Kidney epithelial cell (primary cell): ENCODE measurements at places on chromosomes 1 and 21.

GRCh38 chr1:111453706-111454105, 4.4 kb downstream of the ATP5PB start:
- no peak for DNase-seq

DNA sequence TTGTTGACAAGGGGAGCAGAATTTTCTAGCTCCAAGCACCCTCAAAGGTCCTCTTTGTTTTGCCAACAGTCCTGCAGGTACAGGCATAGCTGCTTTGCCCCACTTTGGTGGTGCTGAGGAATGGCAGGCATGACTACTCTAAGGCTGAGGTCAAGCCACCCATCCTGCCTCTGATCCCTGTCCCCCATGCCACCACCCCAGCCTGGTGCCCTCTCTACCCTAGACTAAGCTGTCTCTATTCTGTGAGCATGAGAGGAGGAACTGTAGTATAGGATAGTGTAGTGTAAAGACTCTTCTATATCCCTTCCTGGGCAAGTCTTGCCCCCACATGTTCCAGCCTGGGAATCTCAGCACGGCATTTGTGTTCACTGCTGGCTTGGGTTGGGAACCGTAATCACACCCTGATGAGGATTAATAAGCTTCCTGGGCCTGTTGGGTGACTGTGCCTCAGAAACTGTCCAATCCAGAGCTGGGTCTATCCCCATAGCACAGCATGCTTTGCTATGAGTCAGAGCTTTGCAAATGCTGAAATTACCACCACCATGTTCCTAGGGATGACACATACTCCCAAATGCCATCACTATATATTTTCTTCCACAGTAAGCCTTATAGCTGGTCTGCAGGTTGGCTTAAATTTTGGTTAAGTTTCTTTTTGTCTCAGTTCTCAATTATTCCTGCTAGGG, 105.7 kb upstream of the PPP2R5A start:
- DNase-seq, result peak; percentile 73

GRCh38 chr1:99705385-99705784, 59.5 kb downstream of the PALMD start:
- no peak for DNase-seq

DNA sequence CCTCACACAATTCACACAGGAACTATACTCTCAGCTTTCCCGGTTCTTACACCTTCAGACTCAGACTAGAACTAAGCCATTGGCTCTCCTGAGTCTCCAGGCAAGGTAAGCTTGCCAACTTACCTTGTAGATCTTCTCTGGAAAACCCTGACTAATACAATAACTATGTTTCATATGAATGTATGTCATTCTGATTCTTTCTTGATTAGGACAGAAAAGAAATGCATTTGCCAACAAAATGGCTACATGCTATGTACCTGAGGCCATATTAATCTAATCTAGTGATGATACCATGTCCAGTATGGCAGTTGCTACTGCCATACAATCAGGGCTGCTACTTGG, 9.8 kb upstream of the ZSWIM5 start:
- DNase-seq, result no peak
